M059J (cell line): ENCODE measurements at places on chromosomes 6 and 20. TPM values are rescaled to one million over a fixed set of nuclear protein-coding genes. Genes with fewer than 3 reads are reported as not detected.

SRF gene
- total RNA-seq: 15.6 and 26.5 TPM in 2 replicates

BEND3 gene
- total RNA-seq: 1.8 and 4.3 TPM in 2 replicates

GRCh38 chr6:148855744-148856143 lies 108.9 kb downstream of the UST start:
- no peak for DNase-seq

DNA sequence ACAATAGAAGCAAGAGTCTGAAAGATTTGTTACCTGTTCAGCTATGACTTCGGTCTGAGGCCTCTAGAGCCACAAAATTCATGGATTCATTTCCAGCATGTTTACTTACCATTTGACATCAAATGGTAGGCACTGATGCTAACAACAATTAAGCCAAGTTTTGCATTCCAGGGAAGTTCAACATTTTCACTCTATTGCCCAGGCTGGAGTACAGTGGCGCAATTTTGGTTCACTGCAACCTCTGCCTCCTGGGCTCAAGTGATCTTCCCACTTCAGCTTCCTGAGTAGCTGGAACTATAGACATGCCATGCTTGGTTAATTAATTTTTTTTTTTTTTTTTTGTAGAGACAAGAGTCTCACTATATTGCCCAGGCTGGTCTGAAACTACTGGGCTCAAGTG lies 114.1 kb upstream of the SGK1 start:
- no peak for DNase-seq

DNA sequence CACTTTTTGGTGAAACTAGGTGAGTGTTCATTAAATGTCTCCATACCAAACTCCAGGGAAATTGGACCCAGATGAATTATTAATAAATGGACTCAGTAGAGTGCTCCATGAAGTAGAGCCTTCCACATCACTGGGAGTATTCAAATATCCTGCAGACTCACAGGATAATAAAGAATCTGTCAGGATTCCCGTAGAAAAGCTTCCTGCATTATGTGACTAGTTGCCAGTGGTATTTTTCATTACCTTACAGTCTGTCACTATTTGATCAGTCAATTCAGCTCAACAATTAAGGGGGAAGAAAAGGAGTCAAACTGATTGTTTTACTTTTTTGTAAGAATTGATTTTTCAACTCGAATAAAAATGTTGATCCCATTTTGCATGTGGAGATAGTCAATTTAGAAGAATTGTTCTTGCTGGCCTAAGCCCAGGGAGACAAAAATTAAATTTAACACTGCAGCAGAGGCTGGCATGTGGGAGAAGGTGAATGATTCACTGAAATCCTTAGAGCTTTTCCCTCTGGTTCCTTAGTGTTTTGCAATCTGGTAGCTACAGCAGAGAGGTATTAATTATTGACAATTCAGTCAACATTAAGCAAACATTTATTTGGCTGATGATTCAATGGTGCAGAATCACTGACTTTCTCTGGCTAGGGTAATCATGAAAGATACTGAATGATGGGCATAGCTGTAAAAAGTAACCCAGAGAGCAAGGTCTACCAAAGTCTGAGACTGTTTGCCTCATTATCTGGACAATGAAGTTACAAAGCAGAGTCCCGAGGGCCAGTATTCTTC lies 442.4 kb downstream of the CD83 start:
- no peak for DNase-seq

DNA sequence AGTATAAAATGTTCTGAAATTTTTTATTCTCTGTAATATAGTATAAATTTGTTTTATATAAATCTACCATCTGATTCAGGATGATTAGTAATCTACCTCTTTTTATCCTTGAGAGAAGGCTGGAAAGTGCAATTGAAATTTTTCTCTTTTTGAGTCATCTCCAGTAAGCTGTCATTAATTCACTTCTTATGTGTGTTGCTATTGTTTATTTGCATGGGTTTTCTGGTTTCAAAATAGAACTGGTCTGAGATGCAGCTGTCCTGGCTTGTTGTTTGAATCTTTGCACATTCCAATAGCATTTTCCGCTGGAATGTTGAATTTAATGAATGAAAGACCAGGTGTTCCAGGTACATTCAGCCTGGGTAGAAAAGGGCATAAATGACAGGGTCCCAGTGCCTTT lies 24.3 kb upstream of the TAB2 start:
- DNase-seq: no peak

DNA sequence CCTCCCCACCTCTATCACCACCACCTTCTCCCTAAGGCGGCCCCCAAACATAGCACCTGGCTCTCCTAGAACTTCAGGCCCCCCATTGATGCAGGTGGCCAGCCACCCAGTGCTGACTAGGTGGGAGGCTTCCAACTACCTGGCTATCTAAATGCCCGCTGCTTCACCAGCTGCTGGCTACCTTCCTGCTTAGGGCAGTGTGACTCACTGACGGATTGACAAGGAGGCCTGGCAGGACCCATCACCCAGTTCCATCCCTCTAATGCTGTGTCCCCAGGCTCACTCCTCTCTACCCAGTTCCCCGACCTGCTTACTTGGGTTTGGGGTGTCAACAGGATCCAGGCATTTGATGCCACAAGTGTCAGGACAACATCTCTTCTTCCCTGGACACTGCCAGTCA lies 1.1 kb downstream of the SLPI start:
- no peak for DNase-seq

GRCh38 chr20:63455568-63455859 lies 16.9 kb downstream of the KCNQ2 start:
- no peak for DNase-seq
